ENCODE measurements at places on chromosomes 11 and 22. TPM values are rescaled to one million over a fixed set of nuclear protein-coding genes. Genes with fewer than 3 reads are reported as not detected.

The GAL3ST3 gene
- total RNA-seq, result 1.3 TPM

The PTPRCAP gene
- total RNA-seq, result 0.60 TPM

GRCh38 chr22:18906896-18907295 lies 776 bp downstream of the DGCR6 start:
- no peak overlapping the region for H3K27ac ChIP-seq
- H3K4me1 ChIP-seq, result no peaks in the 10 kb centered on the region
- no peak overlapping the region for H3K4me3 ChIP-seq
- no peaks in the 10 kb centered on the region for H3K36me3 ChIP-seq

The RPUSD4 gene
- total RNA-seq, result 37.6 TPM

DNA sequence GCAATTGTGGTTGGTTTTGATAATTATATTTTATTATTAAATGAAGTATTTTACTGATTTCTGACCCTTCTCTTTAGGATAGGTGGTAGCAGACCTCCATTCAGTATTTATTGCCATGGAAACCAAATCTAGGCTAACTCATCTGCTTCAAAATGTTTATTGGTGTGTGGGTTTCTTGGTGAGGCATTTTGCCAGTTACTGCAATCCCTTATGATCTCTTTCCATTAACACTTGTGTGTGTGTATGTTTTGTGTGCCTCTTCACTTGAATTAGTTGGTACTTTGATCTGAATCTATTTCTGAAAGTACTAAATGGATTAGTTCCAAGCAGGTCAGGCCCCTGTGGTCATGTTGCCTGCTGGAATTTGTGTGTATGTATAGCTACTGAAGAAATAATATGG lies 184.4 kb upstream of the C11orf87 start:
- H3K27ac ChIP-seq, result no peak overlapping the region
- no peaks in the 10 kb centered on the region for H3K36me3 ChIP-seq
- no peak for DNase-seq
- H3K27me3 ChIP-seq, result no peaks in the 10 kb centered on the region

DNA sequence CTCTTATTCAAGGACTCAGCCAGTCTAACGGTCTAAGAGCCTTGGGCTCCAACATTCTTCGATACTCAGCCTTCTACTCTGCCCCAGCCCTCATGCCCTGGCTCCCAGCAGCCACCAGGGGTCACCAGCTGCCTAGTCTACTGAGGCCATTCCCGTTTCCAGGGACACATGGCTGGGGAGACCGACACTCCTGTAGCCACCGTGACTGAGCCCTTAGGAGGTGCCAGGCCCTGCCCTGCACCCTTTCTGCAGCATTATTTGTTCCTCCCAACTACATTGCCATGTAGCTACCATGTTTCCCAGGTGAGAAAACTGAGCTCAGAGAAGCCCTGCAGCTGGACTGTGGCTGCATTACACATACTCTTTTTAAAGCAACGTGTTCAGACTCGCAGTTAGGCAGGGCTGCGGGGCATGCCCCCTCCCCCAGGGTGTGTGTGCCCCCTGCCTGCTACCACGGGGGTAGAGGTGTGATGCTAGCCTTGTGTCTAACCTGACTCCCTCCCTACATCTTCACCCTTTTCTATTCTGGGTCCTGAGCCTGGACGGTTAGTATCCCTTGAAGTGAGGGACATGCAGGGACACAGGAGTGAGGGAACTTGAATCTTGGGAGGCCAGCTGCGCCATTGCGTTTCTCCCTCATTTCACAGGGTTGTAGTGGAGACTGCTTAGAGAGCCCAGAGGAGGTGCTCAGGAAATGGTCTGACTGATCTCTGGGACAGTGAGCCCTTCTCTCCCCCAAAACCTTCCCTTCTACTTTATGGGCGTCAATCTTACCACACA lies 17.5 kb downstream of the ATG16L2 start:
- peak; percentile 87 for DNase-seq
- H3K36me3 ChIP-seq, result no peaks in the 10 kb centered on the region
- peak overlapping the region; percentile 95 for H3K27ac ChIP-seq
- no peaks in the 10 kb centered on the region for H3K27me3 ChIP-seq
- peaks cover 72% of the 10 kb centered on the region for H3K4me1 ChIP-seq
- no peak overlapping the region for H3K4me3 ChIP-seq

The SYT9 gene
- total RNA-seq, result 0.08 TPM

The OR2AG2 gene
- total RNA-seq, result not detected

DNA sequence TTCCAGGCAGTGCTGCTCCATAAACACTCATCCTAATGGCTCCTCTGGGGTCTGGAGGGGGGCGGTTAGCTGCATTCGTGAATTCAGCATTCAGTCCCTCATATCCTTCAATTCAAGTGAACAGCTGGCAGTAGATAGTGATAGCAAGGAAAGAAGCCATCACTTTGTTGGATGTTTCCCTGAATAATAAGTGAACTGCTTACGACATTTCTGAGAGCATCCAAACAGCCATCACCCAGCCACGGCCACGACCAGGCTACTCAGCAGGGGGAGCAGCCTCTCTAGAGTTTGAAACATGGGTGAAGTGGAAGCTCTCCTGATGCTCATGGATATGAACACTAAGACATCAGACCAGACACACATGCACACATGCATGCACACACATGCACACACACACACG lies 163.6 kb downstream of the NTM start:
- peaks cover 100% of the 10 kb centered on the region for H3K27me3 ChIP-seq
- no peaks in the 10 kb centered on the region for H3K4me1 ChIP-seq

GRCh38 chr11:121696931-121697670 lies 244.3 kb upstream of the SORL1-AS1 start:
- no peaks in the 10 kb centered on the region for H3K36me3 ChIP-seq
- peak overlapping the region; percentile 87 for H3K27ac ChIP-seq
- no peak for DNase-seq
- H3K27me3 ChIP-seq, result no peaks in the 10 kb centered on the region
- H3K4me1 ChIP-seq, result peaks cover 7% of the 10 kb centered on the region
- H3K4me3 ChIP-seq, result peak overlapping the region; percentile 47

DNA sequence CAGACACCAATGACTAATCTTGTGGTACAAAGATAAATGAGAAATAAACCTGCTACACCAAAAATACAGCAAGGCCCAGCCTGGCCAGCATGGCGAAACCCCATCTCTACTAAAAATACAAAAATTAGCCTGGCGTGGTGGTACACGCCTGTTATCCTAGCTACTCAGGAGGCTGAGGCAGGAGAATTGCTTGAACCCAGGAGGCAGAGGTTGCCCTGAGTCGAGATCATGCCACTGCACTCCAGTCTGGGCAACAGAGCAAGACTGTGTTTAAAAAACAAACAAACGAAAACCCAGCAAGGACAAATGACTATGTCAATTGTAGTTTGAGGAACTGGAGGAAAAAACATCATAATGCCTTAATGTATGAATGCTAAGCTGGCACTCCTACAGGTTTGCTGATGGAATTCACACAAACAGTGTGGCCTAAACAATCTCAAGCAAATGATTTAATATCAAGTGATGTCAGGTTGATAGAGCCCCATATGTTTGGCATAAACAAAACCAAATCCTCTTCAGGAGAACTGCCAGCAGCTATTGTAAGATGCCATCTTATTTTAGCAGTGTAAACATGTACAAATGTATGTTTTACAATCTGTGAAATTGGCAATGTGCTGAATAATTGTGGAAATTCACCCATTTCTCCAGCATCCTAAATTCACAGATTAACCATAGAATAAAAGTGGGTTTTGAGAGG lies 20.0 kb downstream of the MMP7 start:
- no peak overlapping the region for H3K4me3 ChIP-seq
- DNase-seq, result no peak
- peaks cover 12% of the 10 kb centered on the region for H3K27me3 ChIP-seq
- no peaks in the 10 kb centered on the region for H3K36me3 ChIP-seq

DNA sequence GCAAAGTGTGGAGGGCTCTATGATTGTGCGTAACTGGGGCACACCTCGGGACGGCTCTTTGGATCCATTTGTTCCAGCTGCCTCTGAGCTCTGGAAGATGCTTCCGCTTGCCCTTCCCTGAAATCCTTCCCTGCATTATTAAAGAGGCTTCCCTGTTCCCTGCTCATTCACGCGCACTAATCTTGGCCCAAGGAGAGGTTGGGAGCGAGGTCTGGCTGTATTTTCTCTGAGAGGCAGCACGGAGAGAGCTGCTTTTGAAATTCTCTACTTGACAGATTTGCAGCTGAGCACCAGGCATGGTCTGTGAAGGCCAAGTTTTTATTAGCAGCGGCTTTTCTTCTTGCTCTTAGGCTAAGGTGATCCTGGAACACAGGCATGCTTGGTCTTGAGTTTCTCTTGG lies 94.8 kb upstream of the NTM start:
- no peak overlapping the region for H3K27ac ChIP-seq
- H3K4me1 ChIP-seq, result no peaks in the 10 kb centered on the region
- H3K4me3 ChIP-seq, result no peak overlapping the region
- DNase-seq, result no peak

- no peak overlapping the region for H3K27ac ChIP-seq
- peak; percentile 24 for DNase-seq
- no peak overlapping the region for H3K4me3 ChIP-seq
These were observed 7.5 kb downstream of the CRYBB1 start for GRCh38 chr22:26610072-26610958.

- peaks cover 35% of the 10 kb centered on the region for H3K27me3 ChIP-seq
- no peaks in the 10 kb centered on the region for H3K36me3 ChIP-seq
- no peak overlapping the region for H3K27ac ChIP-seq
- no peak for DNase-seq
- H3K4me3 ChIP-seq, result no peak overlapping the region
These were observed 186.2 kb downstream of the SPON1 start for GRCh38 chr11:14148653-14149273.

- no peak overlapping the region for H3K27ac ChIP-seq
- H3K27me3 ChIP-seq, result peaks cover 85% of the 10 kb centered on the region
- no peak overlapping the region for H3K4me3 ChIP-seq
- DNase-seq, result no peak
- H3K36me3 ChIP-seq, result no peaks in the 10 kb centered on the region
These were observed 26.8 kb upstream of the B3GAT1 start for GRCh38 chr11:134438542-134439537.

GRCh38 chr22:36334821-36335603 lies 52.8 kb downstream of the MYH9 start:
- no peak for DNase-seq
- peak overlapping the region; percentile 100 for H3K27ac ChIP-seq
- peak overlapping the region; percentile 14 for H3K4me3 ChIP-seq

DNA sequence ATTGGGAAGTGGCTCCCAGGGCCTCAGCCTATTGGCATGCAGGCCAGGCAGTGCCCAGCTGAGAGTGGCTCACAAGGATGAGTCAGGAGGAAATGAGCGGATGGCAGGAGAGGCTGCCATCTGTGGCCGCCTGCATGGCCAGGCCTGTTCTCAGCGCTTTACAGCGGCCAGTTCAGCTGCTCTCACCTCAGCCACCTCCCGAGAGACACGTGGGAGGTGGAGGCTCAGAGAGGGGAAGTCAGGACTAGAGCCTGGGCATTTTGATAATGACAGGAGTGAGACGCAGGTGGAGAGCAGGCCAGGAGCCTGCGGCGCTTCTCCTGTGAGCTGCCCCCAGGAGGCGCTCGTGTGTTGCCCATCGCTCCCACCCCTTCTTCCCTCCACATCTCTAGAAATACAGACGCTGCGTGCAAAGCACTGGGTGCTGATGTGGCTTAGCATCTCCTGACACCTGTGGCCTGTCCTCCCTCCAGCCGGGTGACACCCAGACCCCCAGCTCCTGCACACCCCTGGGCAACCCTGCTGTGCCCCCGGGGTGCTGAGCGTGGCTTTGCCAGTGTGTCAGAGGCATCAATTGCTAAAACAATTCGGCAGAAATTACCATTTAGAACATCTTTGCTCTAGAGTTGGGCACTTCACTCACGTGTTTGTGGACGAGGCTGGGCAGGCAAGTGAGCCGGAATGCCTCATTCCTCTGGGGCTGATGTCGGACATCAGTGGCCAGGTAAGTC lies 21.4 kb upstream of the PANX2 start:
- no peak overlapping the region for H3K27ac ChIP-seq
- H3K4me3 ChIP-seq, result no peak overlapping the region
- H3K4me1 ChIP-seq, result no peaks in the 10 kb centered on the region

DNA sequence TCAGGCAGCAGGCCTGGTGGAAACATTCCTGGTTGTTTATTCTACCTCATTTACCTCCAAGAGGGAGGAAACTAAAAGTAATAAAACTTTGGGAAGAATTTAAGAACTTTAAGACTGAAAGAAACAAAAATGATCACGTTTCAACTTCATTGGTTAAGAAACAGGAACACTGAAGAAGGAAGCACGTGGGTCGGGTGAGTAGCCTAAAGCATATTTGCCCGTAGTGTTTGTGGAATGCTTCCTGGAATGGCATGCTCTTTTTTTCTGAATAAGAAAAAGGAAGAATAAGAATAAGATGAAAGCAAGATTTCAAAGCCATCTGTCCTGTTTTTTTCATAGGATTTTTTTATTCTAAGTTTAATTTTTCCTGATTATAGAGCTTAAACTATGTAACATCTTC lies 83.1 kb downstream of the WNT11 start:
- H3K4me3 ChIP-seq, result no peak overlapping the region
- no peaks in the 10 kb centered on the region for H3K36me3 ChIP-seq
- peaks cover 76% of the 10 kb centered on the region for H3K4me1 ChIP-seq

DNA sequence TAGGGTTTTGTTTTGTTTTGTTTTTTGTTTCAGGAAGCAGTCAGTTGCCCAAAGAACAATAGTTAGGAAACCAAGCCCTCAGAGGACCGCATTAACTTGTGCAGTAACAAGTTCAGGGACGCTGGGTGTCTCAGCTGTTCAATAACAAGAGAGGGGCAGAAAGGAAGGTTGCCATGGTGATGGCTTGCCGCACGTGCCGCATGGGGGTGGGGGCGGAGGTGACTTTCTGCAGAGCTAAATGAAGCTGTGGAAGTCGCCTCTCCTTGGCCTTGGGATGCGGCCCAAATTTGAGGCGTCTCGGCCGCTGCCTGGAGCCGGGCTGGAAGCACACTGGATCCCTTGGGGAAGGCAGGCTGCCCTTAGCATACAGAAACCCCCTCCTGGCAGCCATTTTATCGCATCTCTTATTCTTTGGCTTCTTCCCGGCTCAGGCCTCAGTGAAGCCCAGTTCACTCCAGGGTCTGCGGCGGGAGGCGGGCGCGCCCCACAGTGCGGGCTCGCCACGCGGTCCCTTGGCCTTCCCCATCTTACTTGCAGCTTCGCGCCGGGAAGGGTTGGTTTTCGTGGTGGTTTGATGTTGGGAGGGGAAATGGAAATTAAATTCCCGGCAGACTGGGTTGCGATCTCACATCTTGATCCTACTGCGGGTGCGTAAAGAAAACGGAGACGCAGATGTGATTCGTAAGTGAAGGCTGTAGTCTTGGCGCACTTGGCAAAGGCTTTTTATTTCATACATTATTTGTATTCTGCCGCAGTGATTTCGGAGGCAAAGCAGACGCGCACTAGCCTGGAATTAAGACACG lies 94.3 kb downstream of the SLC17A6 start:
- peaks cover 15% of the 10 kb centered on the region for H3K27me3 ChIP-seq
- H3K4me1 ChIP-seq, result peaks cover 17% of the 10 kb centered on the region
- H3K36me3 ChIP-seq, result no peaks in the 10 kb centered on the region
- peak; percentile 40 for DNase-seq
- peak overlapping the region; percentile 67 for H3K27ac ChIP-seq
- H3K4me3 ChIP-seq, result peak overlapping the region; percentile 66

The JOSD1 gene
- 18.7 TPM for total RNA-seq

Data from left ventricle myocardium inferior (tissue), 1 donor.